Activated B cell treated with CpG ODN at 0.5 μM for 24 hours (primary cell): ENCODE measurements at places on chromosomes 4 and X. TPM values are rescaled to one million over a fixed set of nuclear protein-coding genes. Genes with fewer than 3 reads are reported as not detected.
A peak's percentile ranks its signal among the peaks of the same experiment; 100 is the strongest.

SLC2A9 gene
- total RNA-seq, result 1.1 and 1.2 TPM in 2 replicates

CSAG1 gene
- not detected in 2 replicates for total RNA-seq

MAGEE2 gene
- total RNA-seq, result not detected in 2 replicates

MAGEC2 gene
- not detected in 2 replicates for total RNA-seq

SHISA3 gene
- total RNA-seq, result not detected in 2 replicates

CACNA1F gene
- total RNA-seq, result 2.6 and 3.0 TPM in 2 replicates

TNIP2 gene
- 79.1 and 83.2 TPM in 2 replicates for total RNA-seq

SUPT20HL2 gene
- not detected in 2 replicates for total RNA-seq

- no peak overlapping the region for H3K27ac ChIP-seq
- DNase-seq, result no peak
- no peaks in the 10 kb centered on the region for H3K27me3 ChIP-seq
- no peaks in the 10 kb centered on the region for H3K36me3 ChIP-seq
- H3K4me3 ChIP-seq, result no peak overlapping the region
Measured at GRCh38 chrX:30794497-30794896, 94.6 kb downstream of the TAB3 start.

DNA sequence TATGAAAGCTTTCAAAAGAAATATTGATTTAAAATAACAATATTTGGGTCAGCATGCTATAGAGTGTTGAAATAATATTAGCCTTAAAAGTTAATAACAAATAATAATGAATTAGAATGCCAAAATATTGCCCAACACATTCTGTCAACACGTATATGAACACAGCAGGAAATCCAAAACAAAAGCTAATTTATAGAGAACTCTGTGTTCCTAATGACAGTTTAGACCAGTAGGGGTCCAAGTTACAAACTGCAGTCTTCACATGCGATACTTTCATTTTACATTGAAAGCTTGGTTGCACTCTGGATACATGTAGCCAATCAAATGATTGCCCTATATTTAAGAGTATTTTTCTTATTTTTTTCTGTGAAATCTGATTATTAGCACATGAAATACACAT lies 274.4 kb downstream of the DCTD start:
- no peak for DNase-seq
- H3K27me3 ChIP-seq, result no peaks in the 10 kb centered on the region
- H3K36me3 ChIP-seq, result no peaks in the 10 kb centered on the region
- H3K4me3 ChIP-seq, result no peak overlapping the region
- no peak overlapping the region for H3K27ac ChIP-seq
- no peaks in the 10 kb centered on the region for H3K4me1 ChIP-seq

DNA sequence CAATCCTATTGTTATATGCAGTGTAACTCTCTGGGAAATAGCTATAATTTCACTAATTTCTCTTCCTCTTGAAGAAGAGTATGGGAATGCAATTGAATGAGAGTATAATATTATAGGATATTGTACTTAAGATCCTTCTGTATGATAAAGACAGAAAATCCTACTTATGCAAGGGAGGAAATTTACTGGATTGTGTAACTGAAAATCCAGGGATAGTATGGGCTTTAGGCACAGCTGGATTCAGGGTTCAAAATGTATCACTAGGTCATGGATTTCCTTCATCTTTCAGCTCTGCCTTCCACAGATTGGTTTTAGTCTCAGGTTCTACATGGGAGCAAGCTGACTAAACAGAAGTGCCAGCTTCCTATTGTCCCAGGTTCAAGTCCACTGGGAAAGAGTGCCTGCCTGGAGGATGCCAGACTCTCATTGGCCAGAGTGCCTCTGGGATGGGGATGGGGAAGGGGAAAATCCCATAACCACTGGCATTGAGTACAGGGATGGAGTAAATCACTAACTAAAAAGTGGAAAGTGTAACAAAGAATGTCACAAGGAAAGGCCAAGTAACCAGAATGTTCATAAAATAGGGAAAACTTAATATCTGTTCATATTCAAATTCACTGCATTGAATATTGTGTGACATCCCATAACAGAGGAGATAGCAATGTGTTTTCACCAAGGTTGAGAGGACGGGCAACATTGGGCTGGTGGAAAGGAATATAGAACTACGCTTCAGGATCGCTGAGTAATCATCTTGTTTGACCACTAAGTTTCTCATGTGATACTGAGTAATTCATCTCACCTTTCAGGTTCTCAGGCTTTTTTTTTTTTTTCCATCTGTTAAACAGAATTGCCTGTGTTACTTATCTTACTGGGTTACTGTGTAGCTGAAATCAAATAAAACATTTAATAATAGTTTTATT lies 75.7 kb downstream of the ANXA3 start:
- DNase-seq, result no peak
- no peak overlapping the region for H3K4me3 ChIP-seq
- peaks cover 78% of the 10 kb centered on the region for H3K4me1 ChIP-seq
- peak overlapping the region; percentile 73 for H3K27ac ChIP-seq
- no peaks in the 10 kb centered on the region for H3K27me3 ChIP-seq

DNA sequence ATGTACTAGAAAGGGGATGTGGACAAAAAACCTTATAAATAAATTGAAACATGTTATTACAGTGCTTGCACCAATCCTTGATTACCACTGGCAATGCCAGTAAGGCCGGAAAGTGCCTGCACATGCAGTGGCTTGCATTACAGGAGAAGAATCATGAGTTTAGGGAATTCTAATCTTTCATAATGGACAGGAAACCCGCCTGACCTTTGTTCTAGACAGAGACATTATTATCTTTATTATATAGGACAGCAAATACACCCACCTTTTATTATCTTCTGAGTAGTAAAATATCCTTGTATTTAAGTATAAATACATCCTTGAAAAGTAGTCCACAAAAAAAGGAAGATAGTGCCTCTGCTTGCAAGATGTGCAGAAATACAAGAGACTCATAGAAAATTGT lies 379.9 kb upstream of the LCORL start:
- peaks cover 3% of the 10 kb centered on the region for H3K27me3 ChIP-seq
- H3K27ac ChIP-seq, result no peak overlapping the region
- no peak overlapping the region for H3K4me3 ChIP-seq
- H3K4me1 ChIP-seq, result no peaks in the 10 kb centered on the region
- no peaks in the 10 kb centered on the region for H3K36me3 ChIP-seq

DNA sequence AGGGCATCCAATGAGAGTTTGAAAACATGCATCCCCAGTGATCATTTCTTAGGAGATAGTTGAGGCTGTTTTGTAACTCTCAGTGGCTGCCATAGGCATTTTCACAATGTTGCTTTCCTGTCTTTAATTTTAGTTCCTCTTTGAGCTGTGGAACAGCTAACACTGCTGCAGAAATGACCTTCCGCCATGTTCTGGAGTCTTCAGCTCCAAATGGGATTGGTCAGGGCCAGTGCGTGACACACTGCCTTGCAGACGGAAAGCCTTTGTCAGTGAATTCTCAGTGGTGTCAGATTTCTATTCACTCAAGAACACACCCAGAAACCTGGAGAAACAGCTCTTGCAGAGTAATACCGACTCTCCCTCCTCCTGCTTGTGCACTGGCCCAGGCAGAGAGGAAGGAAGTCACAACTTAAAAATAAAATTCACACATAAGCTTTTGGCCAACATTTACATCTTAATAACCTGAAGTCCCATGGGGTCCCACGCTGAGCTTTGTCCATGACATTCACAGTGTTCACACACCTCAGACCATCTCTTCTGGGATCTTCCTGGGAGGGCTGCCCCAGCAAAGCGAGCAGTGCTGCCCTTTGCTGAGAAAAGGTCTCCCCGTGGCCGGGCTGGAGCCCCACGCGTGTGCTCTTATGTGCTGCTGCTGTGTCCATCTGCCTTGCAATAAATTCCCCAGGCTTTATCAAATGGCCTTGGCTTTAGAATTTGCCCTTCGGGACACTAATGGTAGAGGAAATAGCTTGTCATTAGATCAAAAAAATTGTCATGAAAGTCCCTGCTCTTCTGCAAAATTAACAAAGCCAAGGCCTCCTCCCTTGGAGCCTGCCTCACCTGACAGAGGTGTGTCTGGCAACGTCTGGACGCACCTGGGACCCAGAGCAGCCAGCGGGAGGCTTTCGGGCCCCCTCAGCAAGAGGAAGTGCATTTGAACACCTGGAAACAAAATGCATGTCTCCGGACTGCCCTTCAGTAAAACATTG lies 126.8 kb downstream of the IRF2 start:
- no peaks in the 10 kb centered on the region for H3K36me3 ChIP-seq
- peak overlapping the region; percentile 88 for H3K4me3 ChIP-seq
- H3K27ac ChIP-seq, result peak overlapping the region; percentile 90
- peaks cover 73% of the 10 kb centered on the region for H3K4me1 ChIP-seq
- no peaks in the 10 kb centered on the region for H3K27me3 ChIP-seq

GRCh38 chrX:111743316-111743715 lies 62.3 kb downstream of the ALG13 start:
- no peaks in the 10 kb centered on the region for H3K4me1 ChIP-seq
- peaks cover 67% of the 10 kb centered on the region for H3K36me3 ChIP-seq
- DNase-seq, result no peak
- H3K27ac ChIP-seq, result no peak overlapping the region

DNA sequence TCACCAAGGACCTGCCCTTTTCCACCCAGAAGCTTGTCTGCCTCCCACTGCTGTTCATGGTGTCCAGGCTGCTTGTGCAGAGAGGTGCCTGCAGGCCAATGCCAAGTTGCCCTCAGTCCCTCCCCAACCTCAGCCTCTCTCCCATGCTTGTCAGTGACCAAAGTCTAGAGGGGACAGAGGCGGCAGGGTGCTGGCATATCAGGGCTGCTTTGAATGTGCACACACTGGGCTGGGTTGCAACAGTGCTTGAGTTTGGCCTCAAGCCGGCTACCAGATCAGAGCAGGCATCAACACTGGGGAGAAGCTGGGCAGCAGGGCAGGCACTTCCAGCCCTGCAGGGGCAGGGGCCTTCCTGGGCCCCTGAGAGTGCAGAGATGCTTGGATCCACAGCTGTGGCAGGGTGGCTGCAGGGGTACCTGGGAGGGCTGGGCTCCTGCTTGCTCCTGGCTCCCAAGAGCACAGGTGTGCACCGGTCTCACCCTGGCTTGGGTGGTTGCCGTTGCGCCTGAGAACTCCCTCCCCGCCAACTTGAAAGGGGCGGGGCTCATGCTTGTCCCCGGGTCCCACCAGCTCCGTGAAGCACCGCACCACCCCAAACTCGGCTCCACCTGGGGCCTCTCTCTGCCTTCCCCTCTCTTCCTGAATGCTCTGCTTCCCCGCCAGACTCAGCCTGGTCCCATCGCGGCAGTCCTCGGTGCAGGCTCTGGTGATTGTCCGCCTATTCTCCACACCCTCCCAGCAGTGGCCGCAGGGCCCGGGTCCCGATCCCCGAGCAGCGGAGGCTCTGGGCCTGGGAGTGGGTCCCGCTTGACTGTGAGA lies 1681.9 kb upstream of the ADGRL3 start:
- H3K36me3 ChIP-seq, result no peaks in the 10 kb centered on the region
- H3K27me3 ChIP-seq, result no peaks in the 10 kb centered on the region
- H3K4me1 ChIP-seq, result no peaks in the 10 kb centered on the region
- no peak overlapping the region for H3K4me3 ChIP-seq
- H3K27ac ChIP-seq, result no peak overlapping the region

- no peaks in the 10 kb centered on the region for H3K36me3 ChIP-seq
- no peak overlapping the region for H3K27ac ChIP-seq
- H3K27me3 ChIP-seq, result peaks cover 80% of the 10 kb centered on the region
- H3K4me3 ChIP-seq, result peak overlapping the region; percentile 81
Measured at GRCh38 chr4:153790962-153791551, 2.2 kb upstream of the SFRP2 start.

GRCh38 chr4:61511716-61512488 lies 311.8 kb downstream of the ADGRL3 start:
- DNase-seq, result no peak
- no peaks in the 10 kb centered on the region for H3K36me3 ChIP-seq
- H3K27me3 ChIP-seq, result no peaks in the 10 kb centered on the region
- no peaks in the 10 kb centered on the region for H3K4me1 ChIP-seq

DNA sequence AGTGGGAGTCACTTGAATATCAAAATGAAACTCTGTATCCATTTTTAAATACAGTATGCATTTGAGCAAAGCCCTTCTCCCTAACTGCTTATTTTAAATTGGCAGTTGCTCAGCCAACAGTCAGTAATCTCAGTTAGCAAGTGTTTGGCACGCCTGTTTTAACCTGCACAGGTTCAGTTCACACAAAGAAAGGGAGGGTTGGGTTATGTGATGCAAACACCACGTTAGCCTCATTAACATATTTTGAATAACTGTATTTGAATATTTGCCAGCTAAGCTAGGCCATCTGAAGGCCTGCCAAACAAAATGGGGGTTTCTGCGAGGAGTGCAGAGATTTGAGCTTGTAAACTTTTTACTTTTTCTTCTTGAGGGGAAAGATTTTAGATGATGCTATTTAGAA lies 19.8 kb downstream of the GAB1 start:
- H3K27ac ChIP-seq, result peak overlapping the region; percentile 75
- H3K27me3 ChIP-seq, result no peaks in the 10 kb centered on the region
- no peaks in the 10 kb centered on the region for H3K36me3 ChIP-seq
